ENCODE measurements at places on chromosomes 1 and 21.

DNA sequence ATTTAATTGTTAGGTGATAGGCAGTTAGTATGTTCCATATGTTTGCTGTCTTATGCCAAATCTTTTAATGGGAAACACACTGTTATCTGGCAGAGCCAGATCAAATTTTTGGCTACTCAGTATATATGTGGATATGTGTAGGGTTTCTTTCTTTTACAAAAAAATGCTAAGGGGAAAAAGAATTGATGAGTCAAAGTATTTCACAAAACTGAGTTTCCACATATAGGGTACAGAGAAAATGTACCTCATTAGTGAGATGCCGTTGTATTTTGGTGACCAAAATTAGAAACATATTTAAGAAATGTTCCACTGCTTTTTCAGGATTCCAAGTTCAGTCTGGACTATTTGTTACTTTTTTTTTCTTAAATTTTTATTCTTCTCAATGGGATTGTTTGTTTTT is 201.2 kb upstream of the PTGFR start:
- DNase-seq, result no peak

DNA sequence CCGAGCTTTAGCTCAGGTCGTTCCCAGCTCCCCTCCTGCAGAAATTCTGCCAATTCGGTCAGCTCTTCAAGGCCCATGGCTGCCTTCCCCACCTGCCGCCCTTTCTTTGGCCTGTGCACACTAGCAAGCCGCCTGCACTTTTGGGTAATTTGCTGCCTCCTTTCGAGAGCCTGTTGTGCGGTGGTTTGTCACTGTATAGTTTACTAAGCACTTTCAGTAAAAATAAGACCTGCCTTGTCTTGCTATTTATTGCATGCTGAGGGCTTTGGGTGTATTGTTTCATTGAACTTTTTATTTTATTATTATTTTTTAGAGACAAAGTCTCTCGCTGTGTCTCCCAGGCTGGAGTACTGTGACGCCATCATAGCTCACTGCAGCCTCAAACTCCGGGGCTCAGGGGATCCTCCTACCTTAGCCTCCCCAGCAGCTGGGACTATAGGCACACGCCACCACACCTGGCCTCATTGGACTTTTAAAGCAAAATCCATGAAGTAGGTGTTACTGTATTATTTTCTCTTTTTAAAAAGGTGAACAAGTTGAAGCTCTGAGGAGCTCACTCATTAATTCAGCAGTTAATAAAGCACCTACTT is 1.1 kb upstream of the FABP3 start:
- no peak for DNase-seq

DNA sequence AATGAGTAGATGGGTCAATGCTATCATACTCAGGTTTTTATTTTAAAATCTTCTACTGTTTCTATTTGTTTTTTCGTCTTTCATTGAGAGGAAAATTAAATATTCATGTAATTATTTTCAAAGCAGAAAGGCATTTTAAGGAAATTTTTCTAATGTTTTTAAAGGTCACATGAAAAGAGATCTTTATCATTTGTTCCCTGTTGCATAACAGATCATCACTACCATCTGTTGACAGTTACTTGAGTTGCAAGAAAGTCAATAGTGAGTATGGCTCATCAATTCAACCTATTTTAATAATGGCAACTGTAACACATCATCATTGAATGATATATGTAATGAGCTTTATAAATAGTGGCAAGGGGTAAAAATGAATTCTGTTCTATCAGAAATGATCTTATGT is 369.7 kb downstream of the DPYD start:
- DNase-seq, result no peak

DNA sequence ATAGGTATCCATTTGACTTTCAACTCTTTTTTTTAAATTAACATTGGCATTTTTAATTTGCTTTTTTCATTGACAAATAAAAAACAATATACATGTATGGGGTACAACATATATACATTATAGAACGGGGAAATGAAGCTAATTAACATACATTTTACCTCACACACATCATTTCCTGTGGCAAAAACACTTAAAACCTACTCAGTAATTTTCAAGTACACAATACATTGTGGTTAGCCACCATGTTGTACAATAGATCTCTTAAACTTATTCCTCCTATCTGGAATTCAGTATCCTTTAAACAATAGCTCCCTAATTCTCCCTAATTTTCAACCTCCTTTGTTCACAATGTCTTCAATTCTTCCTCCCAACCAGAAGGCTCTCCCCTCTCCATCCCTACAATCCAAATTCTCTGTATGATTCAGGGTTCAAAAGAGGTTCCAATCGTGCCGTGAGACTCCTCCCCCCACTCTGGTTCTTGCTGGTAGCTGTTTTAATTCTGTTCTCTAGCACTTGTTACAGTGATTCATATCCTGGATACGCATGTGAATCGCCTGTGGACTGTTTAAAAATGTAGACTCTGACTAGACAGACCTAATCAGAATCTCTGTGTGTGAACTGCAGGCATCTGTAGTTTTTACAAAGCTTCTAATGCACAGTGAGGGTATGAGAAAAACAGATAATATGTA is 87.6 kb upstream of the DUSP10 start:
- peak; percentile 34 for DNase-seq

GRCh38 chr1:101290922-101291561 is 54.2 kb downstream of the S1PR1 start:
- no peak for DNase-seq
